NCI-H69 (cell line): ENCODE measurements at places on chromosomes 6 and 20.
A peak's percentile ranks its signal among the peaks of the same experiment; 100 is the strongest.

GRCh38 chr6:156839591-156840001 lies 62.4 kb downstream of the ARID1B start:
- no peak for DNase-seq

- DNase-seq, result peak; percentile 97
Measured at GRCh38 chr6:125779924-125780539, 10.7 kb upstream of the NCOA7 start.

DNA sequence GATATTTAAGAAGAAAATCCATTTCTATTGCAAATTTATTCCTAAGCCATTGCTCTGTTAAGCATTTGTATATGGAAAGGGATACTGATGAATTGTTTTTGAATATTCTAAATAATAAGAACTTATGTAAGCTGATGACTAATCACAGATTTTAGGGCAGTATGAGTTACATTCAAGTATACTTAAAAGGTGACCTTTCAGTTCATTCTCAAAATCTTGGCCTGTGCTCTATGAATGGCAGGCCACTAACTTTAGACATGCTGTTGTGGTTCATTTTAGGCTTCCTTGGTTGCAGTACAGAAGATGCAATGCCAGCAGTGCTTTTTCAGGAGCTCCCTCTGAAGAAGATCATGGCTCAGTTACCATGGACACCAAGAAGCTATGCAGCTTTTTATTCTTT lies 380.4 kb downstream of the CENPW start:
- DNase-seq, result no peak

DNA sequence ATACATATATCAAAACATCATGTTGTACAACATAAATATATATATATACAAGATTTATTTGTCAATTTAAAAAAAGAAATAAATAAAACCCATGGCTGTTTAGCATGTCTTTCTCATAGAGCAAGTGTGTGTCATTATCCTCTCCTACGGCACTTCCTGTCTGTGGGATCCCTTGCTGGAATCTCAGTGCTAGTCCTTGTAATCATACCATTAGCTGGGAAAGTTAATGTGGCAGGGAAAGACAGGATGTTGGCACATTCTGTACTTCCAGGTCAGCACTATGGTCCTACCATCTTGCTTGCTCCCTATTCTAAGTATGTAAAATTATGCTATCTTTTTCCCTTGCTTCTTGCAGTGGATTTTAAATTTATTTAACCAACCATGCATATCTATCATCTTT lies 9.5 kb upstream of the SLC17A3 start:
- DNase-seq, result peak; percentile 12

GRCh38 chr20:25254986-25255680 lies 7.2 kb downstream of the PYGB start:
- DNase-seq, result no peak

DNA sequence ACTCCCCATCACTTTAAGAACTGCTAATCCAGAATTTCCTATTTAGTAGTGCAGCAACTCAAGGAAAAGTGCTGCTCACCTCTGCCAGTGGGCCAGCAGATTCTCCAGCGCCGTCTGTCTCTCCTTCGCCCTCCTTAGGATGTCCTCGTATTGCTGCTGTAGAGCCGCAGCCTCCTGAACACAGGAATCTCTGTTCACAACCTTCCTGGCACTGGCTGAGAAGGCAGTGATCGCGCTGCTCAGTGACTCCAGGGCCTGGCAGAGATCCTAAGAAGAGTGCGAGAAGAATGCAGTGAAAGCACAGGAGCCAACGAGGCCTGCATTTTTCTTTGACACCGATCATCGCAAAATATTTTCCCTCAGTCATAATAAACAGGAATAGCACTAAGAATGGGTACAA lies 209.0 kb downstream of the SYNE1 start:
- DNase-seq, result no peak

DNA sequence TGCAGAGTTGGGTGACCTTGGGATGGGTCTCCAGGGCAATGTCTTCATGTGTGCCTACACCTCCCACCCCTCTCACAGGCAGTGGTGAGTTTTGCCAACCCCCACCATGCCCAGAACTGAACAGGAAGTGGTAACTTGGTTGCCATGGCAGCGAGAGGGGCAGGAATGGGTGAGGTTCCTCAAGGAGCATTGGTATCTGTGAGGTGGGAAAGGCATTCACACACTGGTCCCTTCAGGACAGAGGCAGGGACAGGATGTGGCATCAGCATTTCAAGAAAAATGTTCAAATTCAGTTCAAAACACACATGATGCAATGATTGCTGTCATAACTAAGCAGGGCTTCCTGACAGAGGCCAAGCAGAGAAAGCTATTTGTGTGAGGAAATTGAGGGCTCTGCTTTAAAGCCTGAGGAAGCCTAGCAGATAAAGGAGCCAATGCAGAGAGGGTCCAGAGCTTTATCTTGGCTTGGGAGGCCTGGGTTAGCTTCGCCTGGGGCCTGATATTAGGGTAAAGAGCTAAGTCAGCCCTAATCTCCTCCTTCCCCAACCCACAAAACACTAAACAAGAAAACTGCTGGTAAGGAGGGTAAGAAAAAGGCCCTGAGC lies 551 bp downstream of the TREML2 start:
- DNase-seq, result no peak

GRCh38 chr6:154994836-154995253 lies 270 bp upstream of the TIAM2 start:
- DNase-seq, result no peak

- no peak for DNase-seq
Measured at GRCh38 chr6:29990931-29991330, 48.6 kb downstream of the HLA-A start.

GRCh38 chr20:25499031-25499430 lies 86.3 kb downstream of the NINL start:
- DNase-seq, result no peak

- no peak for DNase-seq
Measured at GRCh38 chr6:113352831-113353230, 504.3 kb upstream of the MARCKS start.

- peak; percentile 61 for DNase-seq
Measured at GRCh38 chr20:54848262-54848661, 372.9 kb downstream of the DOK5 start.

DNA sequence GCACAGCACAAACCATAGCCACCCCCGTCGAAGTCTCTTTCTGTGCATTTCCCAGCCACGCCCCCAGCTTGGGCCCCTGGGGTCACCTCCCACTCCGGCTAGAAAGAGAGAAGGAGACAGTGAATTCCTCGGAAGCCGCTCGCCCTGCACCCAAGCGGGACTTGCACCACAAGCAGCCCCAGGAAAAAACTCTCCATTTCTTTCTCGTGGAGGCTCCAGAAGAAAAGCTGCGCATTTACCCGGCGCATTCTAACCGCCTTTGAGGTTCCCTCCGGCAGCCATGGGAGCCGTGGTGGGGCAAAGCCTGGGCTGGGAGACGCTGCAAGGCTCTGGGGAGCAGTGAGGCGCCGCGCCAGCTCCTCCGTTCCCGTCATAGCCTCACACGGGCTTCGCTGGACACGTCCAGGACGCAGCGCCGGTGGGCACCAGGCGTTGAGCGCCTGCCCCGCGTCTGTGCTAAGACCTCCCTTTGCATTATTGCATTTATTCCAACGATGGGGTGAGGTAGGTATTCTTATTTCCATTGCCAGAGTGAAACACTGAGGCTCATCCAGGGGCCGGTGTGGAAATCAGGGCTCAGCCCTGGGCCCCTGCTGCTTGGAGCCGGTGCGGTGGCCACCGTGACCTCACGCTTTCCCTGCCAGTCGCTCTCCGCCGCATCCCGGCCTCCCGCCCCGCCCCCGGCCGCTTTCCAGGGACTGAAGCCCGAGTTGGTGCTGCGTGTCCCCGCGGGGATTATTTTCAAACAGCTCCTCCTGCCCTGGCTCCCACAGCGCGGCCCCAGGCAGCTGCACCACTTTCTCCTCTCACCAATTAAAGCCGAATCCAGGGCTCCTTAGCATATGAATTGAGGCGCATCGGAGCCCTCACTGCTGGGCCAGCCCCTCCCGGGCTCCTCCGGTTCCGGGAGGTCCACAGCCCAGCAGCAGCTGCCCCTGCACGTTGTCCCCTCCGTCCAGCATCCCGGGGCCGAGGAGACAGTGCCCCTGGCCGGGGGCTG lies 148.3 kb upstream of the AFDN start:
- DNase-seq, result peak; percentile 9

GRCh38 chr6:135358985-135359384 lies 138.6 kb downstream of the AHI1 start:
- no peak for DNase-seq

DNA sequence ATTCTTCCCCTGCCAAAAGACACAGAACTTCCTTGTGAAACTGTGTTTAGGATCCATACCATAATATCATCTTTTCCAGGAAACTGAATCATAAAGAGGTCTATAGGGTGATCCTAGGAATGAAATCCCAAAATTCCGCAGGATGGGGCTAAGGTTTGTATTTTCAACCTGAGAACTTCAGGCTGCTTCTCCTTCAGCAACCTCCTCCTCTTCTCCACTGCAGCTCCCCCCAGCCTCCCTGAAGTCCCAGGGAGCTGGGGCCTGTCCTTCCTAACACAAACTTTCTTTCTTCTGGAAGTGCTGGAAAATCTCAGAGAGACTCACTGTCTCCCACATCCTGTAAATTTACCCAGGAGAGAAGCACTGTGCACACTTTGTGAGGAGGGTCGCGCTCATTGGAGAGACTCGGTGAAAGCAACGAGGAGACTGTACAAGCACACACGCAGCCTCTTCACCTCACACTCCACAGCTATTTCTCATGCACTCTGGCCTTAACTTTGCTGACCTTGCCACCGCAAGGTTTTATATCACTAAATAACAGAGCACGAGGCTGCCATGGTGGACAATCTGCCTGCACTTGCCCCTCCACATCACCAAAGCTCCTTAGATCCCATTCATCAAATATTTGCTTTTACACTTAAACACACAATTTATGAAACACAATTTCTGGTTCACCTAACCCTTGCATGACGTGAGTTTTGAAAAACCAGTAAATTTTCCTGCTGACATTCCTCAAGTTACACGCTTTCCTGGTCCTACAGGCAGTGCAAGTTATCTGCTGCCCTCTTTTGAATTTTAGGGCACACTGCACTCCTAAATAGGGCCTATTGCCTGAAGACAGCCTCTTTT lies 14.3 kb downstream of the ID4 start:
- DNase-seq, result peak; percentile 93

GRCh38 chr20:13784271-13784892 lies 337 bp downstream of the ESF1 start:
- no peak for DNase-seq

DNA sequence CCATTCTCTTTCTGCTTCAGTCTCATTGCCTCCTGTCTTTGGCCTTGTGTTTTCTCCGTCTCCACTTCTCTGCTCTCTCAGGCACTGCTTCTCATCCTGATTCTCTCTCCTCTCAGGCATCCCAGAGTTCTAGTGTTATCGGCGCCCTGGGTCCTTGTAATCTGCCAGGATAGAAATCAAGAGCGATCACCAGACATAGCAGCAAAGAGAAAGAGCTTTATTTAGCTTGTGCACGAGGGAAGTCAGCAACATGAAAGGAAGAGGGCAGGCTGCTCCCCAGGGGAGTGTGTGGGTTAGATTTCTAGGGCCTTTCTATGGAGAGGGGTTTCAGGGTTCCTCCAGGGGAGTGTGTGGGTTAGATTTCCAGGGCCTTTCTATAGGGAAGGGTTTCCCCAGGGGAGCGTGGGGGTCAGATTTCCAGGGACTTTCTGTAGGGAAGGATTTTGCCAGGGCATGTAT lies 32.5 kb downstream of the SUN5 start:
- DNase-seq, result peak; percentile 9

DNA sequence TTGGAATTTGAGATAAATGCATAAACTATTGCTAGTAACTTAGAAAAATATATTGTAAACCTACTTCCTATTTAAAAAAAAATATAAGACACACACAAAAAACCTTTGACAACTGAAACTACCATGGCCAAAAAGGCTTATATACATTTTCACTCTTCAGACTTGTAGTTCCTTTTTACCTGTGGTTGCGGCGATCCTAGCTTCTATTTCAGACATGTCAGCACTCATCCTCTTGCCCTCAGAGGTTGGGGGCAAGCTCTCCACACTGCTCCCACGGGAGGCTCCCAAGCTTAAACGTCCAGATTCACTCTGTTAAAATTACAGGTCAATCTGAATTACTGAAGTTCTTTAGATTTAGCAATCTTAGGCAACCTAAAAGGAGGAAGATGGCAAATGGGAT lies 39.8 kb downstream of the MAP3K7 start:
- DNase-seq, result no peak

DNA sequence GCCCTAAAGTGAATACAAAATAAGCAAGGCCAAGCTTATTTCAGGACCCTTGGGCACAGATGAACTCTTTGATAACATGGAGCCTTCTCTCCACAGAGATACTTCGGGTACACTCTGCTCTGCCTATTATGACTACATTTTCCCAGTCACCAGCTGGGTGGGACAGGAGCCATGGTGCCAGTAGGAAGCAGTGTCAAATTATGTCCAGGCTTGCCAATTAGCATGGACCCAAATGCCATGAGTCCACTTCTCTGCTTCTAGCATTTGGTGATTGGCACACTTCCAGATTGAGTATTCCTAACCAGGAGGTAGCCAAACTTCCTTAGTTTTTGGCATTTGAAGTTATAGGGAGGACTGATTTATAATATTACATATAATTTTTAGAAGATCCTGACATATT lies 513.8 kb upstream of the HTR1E start:
- no peak for DNase-seq

DNA sequence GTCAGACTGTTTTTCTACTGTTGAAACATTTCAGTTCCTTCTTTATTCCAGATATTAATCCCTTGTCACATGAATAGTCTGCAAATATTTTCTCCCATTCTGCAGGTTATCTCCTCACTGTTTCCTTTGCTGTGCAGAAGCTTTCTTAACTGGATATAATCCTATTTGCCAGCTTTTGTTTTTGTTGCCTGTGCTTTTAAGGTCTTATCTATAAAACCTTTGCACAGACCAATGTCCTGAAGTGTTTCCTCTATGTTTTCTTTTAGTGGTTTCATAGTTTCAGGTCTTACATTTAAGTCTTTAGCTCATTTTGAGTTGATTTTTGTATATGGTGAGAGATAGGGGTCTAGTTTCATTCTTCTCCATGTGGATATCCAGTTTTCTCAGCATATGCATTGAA lies 19.2 kb downstream of the NCOA6 start:
- no peak for DNase-seq

- no peak for DNase-seq
Measured at GRCh38 chr6:169141671-169142537, 111.7 kb downstream of the THBS2 start.

DNA sequence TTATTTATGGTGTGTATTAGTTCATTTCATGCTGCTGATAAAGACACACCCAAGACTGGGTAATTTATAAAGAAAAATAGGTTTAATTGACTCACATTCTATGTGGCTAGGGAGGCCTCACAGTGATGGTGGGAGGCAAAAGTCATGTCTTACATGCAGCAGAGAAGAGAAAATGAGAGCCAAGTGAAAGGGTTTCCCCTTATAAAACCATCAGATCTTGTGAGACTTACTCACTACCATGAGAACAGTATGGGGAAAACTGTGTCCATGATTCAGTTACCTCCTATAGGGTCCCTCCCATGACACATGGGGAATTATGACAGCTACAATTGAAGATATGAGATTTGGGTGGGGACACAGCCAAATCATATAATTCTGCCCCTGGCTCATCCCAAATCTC lies 150.0 kb upstream of the AHI1 start:
- DNase-seq, result no peak

DNA sequence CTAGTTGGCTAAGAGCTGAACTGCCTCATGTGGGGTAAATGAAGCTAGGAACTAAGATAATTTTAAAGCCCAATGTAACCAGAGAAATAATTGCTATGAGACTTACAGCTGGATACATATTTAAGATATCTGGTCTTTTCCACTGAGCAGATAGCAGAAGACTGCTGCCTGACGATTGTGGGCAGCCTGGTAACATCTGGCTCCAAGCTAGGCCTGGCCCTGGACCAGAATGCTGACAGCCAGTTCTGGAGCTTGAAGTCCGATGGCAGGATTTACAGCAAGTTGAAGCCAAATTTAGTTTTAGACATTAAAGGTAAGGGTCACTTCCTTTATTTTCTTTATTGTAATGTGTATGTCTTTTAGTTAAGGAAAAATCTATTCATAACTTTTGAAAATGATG lies 65.7 kb downstream of the RTN4IP1 start:
- DNase-seq, result no peak
